Kidney glomerular epithelial cell (primary cell): ENCODE measurements at places on chromosomes 7 and 10.

DNA sequence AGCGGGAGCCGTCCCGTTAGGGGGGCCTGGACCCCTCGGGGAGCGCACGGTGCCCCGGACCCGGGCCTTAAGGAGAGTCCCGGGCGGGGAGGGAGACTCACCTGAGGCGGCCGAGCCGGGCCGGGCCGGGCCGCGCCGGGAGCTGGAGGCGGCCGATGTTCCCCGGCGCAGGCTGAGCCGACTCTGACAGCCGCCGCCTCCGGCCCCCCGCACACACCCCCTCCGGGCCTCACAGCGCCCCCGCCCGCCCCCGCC is at the start of gene ACHE:
Gene ACHE (minus strand): TSS at position 188 of the 255 bp plus-strand sequence. CDS start 1,656 bp downstream, outside the sequence.
- DNase-seq: no peak

GRCh38 chr7:44396931-44397545 is 71.6 kb upstream of the CAMK2B start:
- DNase-seq: peak; percentile 13

DNA sequence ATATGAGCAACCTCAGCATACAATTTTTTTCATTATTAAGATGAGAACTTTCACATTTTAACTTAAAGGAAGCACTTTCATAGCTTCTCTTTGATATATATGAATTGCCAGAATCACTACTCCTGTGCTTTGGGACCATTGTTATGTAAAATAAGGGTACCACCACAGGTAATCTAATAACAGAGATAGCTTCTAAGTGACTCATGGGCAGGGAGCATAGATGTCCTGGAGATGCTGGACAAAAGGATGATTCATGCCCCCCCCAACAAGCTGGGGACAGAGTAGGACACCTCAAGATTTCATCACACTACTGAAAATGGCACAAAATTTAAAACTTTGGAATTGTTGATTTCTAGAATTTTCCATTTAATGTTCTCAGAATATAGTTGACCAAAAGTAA is 641.1 kb downstream of the PCDH15 start:
- no peak for DNase-seq

DNA sequence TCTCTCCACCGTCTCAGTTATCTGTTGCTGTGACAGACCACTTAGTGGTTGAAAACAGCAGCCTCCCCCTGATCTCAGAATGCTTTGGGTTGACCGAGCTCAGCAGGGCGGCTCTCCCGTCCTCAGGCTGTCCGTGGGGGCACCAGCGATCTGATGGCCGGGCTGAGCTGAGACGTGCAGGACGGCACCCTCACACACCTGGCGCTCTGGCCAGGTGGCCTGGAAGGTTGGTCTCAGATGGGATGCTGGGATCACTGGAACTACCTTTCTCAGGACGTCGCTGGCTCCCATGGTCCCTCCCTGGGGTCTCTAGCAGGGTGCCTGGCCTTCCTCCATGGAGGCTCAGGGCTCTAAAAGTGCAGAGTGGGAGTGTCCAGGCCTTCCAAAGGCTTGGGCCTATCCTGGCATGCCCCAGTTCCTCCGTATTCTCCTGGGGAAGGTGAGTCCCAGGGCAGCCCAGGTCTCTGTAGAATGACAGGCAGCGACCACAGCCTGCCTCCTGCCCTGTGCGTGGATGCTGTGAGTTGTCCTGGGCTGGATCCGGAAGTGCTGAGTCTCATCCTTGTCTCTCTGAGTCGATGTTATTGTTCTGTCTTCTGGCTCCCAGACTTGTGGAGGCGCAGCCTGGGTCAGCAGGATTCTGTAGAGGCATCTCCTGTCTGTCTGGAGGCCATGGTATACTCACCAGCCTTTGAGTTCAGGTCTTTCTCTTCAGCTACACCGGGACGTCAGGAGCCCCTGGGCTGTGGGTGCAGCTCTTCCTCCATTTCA is 12.2 kb upstream of the PWWP2B start:
- DNase-seq: no peak

GRCh38 chr7:148735141-148735540 is 36.4 kb downstream of the CUL1 start:
- no peak for DNase-seq

GRCh38 chr7:90755041-90755440 is 158.9 kb downstream of the CDK14 start:
- no peak for DNase-seq
